ENCODE measurements at places on chromosomes 16 and 17.

- DNase-seq = no peak
Measured at GRCh38 chr16:75081179-75081859, 35.3 kb downstream of the LDHD start.

DNA sequence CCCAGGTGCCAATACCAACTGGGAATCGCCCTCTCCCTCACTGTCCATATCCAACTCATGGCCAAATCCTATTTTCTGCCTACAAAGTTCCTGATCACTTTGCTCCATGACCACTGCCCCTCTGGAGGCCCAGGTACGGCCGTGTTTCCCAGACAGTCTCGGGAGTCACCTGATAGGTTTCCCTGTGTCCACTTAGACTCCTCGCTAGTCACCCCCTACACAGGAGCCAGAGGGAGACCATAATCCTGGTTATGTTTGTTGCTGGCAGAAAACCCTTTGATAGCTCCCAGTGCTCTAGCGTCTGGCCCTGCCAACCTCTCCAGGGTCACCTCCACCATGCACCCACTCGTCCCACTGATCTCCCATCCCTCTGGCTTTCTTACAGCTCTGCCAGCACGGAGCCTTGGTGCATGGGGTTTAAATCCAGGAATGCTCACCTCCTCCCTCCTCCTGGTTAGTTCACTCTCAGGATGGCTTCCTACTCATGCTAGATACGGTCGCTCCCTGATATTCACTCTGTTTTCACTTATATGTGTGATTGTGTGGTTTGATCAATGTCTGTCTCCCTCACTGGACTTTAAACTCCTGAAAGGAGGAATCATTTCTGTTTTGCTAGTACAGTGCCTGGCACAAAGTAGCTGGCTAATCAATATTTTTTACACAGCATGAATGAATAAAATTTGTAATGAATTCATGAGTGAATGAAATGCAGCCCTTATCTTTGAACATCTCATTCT, 7.5 kb upstream of the CALB2 start:
- DNase-seq = no peak

GRCh38 chr16:2155977-2156848, 631 bp downstream of the TRAF7 start:
- DNase-seq = no peak

DNA sequence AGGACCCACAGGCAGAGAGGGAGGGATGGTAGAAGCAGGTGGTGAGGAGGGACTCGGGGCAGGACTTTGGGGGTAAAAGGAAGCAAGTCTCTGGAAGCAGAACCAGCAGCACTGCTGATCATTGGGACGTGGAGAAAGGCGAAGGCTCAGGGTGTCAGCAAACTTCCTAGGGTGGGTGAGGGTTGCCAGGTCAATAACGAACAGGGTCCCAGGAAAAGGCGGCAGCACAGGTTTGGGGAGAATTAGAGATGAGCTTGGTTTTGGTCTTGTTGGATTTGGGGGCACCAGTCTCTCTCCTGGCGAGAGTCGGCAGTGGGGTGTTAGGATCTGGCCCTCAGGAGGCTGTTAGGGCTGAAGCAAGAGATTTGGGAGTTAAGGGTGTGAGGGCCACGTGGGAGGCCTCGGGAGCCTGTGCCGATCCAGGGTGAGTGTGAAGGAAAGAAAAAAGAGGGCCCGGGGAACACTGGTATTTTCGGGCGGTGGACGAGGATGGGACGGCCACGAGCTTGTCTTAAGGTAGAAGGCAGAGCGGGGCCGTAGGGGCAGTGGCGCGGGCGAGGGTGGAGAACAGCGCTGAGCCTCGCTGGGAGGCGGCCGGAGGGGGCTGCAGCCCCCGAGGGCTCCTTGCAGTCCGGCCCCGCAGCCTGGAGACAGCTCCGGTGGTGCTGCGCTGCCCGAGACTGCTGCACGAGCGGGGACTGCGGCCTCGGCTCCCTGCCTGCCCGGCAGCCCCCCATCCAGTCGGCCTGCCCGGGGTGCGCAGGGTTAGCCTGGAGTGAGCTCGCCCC, 765 bp upstream of the ADORA2B start:
- DNase-seq = no peak

GRCh38 chr17:74464730-74465377, 1.6 kb upstream of the CD300A start:
- DNase-seq = no peak

GRCh38 chr16:78720416-78720815, 621.0 kb downstream of the WWOX start:
- no peak for DNase-seq

DNA sequence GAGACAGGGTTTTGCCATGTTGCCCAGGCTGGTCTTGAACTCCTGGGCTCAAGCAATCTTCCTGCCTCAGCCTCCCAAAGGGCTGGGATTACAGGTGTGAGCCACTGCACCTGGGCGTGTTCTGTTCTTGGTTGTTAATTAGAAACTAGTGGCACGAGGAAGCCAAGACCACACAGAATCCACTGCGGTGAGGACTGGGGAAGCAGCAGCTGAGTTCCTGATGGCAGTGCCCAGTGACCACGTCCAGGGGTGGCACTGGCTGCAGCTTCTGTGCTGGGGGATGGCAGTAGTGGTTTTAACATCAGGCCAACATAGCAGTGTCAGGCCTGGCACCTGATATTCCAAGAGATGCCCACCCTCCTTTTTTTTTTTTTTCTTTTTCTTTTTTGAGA, 39.7 kb upstream of the NDRG4 start:
- no peak for DNase-seq

GRCh38 chr17:43615330-43616028, 46.2 kb downstream of the MEOX1 start:
- no peak for DNase-seq

DNA sequence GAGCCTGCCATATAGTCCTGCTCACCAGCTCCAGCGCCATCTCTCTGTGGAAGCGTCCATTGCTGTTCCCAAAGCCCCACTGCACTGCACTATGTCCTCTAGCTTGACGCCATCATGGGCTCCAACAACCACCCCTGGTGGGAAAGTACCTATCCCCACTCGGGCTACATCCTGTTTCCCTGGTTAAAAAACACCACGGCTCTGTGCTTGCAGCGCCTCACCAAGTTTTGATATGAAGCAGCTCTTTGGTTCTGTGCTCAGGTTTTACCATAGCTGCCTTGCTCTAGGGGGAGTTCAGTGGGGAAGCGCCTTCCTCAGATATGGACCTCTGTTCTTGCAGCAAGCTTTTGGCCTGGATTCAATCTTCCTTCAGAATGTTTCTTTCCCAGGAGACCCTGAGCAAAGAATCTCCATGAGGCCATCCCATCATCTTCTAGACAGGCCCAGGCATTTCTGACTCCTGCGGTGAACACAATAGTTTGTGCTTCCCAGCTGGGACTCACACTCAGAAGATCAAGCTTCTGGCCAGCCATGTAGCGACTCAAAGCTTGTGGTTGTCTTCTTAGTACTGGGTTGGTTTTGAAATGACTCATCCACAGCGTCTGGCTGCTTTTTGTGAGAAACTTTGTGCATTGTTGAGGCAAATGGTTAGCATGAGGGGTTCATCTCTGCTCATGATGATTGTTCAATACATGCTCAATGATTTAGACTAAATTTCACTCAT, 39.5 kb downstream of the DYNLRB2 start:
- DNase-seq = no peak

GRCh38 chr17:77909816-77910215, 48.7 kb upstream of the TNRC6C start:
- DNase-seq = no peak

DNA sequence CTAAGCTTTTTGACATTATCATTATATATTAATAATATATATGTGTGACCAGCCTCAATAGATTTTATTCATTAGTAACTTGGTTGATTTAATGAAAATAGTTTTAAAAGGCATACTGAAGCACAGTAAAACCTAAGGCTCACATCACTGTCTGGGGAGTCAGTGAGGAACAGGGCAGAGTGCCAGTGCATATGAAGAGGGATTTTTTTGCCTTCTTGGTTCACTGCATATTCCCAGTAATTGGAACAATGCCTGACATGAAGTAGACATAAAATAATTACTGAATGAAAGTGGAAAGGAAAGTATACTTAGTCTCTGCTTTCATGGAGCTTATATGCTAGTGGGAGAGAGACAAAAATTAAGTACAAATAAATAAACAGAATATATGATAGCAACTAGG, 81.1 kb downstream of the FTO start:
- DNase-seq = peak; percentile 47

GRCh38 chr17:40373324-40373723, 8.8 kb upstream of the GJD3 start:
- no peak for DNase-seq

- DNase-seq = peak; percentile 40
Measured at GRCh38 chr16:50323335-50324011, 45.3 kb downstream of the BRD7 start.

- no peak for DNase-seq
Measured at GRCh38 chr16:88886845-88887521, 20.5 kb upstream of the PABPN1L start.

DNA sequence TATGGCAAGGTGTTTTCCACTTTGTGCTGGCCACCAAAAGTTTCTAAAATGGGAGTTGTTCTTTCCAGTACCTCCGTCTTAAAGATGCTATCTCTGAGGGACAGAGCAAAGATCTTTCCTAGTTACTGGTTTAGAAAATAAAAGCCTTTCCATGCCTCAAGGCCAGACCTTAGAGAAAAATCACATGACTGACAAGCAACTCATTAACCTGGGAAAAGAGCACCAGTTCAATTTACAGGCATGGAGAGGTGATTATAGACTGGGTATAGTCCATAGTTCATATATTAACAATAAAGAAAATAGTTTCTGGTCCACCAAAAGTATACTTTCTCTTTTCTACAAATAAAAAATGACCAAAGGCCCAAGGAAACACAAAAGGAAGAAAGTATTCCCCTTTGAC, 230.7 kb downstream of the TOX3 start:
- no peak for DNase-seq

GRCh38 chr16:28514246-28514645, 7.6 kb upstream of the IL27 start:
- no peak for DNase-seq

GRCh38 chr17:18182978-18183333, 672 bp upstream of the ALKBH5 start:
- peak; percentile 73 for DNase-seq

DNA sequence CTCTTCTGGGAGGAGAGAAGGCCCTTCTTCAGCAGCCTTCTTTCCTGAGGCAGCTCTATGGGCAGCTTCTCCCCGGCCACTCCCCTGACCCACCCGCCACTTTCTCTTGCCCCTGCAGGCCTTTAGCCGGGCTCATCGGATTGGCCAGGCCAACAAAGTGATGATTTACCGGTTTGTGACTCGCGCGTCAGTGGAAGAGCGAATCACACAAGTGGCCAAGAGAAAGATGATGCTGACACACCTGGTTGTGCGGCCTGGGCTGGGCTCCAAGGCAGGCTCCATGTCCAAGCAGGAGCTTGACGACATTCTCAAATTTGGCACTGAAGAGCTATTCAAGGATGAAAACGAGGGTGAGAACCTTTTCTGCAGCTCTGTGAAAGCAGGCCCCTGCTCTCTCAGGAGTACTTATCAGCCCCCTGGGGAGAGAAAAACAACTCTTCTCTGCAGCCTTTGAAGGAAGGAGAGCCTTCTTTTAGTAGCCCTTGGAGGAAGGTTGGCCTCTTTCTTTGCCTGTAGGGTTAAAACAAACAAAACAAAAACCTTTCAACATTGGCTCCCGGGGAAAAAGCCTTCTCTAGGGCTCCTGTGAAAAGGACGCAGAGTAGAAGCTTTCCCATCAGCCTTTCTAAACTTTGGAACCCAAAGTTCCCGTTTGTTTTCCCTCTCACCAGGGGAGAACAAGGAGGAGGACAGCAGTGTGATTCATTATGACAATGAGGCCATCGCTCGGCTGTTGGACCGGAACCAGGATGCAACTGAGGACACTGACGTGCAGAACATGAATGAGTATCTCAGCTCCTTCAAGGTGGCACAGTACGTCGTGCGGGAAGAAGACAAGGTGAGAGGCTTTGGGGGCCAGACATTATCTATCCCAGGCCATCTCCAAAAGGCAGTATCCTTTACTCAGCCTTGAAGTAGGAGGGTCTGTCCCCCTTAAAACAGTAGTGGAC, 12.7 kb downstream of the RNF227 start:
- DNase-seq = no peak

DNA sequence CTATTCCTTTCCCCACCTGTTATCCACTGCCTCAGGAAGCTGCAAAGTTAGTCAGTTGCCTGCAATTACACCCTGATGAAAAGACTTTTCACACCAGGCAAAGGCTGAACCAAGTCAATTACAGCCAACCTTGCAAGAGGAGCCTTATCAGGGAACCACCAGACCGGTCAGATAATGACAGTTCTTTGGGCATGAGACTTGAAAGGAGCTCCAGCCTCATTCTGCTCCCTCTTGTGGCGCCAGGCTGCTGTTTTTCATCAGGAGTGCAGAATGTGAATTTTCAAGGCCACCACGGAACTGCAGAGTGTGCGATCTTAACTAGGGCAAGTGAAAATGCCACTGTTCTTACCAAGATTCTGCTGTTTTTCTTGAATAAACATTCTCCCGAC, 22.5 kb downstream of the DNAI2 start:
- no peak for DNase-seq

DNA sequence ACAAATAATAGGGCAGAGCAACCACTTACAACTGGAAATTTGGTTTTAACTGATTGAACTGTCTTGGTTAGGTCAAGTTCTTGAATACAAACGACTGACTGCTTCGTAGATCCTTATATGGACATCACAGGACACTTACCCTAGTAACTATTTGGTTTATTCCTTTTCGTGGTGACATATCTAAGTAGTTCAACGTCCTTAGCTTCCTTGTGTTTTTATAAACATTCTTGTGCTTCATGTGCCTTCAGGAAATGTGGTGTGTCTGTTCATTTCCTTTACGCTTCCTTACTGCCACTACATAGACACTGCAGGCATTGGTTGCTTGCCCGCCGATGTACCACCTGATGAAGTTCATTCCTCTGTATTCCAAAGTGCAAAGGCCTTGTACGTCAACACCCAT, 59.3 kb downstream of the USP10 start:
- DNase-seq = no peak

GRCh38 chr16:86881118-86881510, 302.8 kb downstream of the FOXL1 start:
- no peak for DNase-seq

- no peak for DNase-seq
Measured at GRCh38 chr17:83185023-83186002, 105.9 kb downstream of the METRNL start.

DNA sequence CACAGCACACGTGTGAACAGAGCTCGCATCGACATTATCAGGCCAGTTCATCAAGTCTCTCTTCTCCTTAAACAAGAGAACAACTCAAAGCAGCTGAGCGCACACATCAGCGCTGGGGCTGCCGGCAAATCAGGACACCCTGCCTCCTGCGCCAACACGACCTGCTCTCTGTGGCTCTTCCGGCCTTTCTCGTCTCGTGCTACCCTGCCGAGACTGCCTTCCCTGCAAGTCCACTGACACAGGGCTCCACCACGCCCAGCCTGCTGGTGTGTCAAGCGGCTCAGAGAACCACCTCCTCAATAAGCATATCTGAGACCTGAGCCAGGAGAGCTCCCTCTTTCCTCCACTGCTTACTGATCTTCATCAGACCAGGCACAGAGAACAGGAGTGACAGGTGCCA, 96.9 kb downstream of the ZNF778 start:
- no peak for DNase-seq

DNA sequence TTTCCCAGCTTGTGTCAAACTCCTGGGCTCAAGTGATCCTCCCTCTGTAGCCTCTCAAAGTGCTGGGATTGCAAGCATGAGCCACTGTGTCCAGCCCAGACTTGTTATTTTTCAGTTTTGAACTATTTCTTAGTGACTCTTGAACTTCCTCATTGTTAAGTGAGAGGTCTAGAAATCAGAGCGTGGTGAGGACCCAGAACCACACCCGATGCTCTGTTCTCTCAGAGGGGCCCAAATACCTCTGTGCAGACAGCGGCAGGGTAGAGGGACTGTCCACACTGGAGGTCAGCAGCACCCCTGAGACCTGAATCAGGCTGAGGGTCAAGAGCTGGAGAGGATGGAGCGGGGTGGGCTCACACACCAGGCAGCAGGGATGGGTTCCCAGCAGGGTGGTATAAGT, 47.7 kb upstream of the MEAK7 start:
- DNase-seq = no peak

Measured in NCI-H1105 (cell line).